SK-N-MC (cell line): ENCODE measurements at places on chromosomes 4 and X.

DNA sequence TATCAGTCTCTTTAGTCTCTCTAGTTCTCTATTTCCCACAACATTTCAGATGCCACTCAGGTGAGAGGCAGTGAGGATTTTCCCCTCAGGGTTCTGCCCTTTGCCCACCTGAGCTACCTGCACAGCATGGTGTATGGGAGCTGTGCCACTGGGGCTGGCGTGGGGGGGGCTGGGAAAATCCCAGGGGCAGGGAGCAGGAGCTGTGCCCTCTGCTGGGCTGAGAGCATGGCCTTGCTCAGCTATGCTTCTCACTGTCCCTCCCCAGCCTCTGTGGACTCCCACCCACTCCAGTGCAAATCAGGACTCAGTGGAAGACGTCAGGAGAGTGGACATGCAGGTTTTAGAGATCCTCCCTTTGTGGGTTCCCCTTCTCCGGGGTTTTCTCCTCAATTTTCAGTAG is 57.2 kb downstream of the TRMT44 start:
- no peak for DNase-seq

DNA sequence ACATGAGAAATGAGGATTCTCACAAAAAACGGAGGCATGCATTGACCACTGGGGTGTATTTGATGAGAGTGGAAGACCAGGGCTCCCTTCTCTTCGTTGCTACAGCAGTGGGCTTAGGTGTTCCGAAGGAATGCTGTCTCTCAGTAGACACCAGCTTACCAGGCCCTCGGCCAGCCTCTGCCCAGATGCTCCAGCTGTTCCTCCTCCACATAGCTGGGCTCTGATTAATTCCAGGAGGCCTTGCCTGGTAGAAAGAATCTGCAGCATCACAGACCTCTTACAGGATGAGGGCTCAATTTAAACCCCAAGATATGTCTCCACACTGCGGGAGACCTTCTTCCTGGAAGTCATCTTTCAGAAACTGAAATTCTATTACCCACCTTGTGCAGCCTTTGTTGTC is 346.6 kb upstream of the TENM3 start:
- no peak for DNase-seq

DNA sequence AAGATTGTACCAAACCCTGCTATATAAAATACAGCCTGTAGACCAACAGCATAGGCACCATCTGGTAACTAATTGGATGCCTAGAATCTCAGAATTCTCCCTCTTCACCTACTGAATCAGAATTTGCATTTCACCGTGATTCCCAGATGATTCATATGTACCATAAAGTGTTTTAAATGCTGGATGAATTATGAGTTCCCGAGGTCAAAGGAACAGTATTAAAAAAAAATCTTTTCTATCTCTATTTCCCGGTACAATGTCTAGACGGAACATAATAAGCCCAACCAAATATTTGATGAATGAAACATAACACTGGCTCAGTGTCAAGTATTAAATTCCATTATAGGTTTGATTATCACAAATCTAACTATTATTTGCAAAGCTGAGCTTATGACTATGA is 280.0 kb downstream of the ANKRD50 start:
- no peak for DNase-seq

GRCh38 chr4:69999420-69999819 is 3.7 kb downstream of the STATH start:
- DNase-seq, result no peak

DNA sequence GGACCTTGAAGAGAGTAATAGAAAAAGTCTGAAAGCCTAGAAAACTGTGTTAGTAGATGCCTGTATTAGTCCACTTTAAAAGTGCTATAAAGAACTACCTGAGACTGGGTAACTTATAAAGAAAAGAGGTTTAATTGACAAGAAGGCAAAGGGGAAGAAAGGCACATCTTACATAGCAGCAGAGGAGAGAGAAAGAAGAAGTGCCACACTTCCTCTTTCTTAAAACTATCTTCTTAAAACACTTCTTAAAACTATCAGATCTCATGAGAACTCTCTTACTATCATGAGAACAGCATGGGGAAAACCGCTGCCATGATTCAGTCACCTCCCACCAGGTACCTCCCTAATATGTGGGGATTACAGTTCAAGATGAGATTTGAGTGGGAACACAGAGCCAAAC is 18.8 kb upstream of the COL25A1 start:
- DNase-seq, result no peak

GRCh38 chrX:67543818-67544217 is at the start of gene AR:
AR (plus strand) TSS chrX:67544021; CDS start chrX:67545147, 1,126 bp downstream.
- no peak for DNase-seq
